ENCODE measurements at places on chromosomes 11 and 22.

- no peak for DNase-seq
Measured at GRCh38 chr11:63710476-63711217, 29.3 kb downstream of the RTN3 start.

DNA sequence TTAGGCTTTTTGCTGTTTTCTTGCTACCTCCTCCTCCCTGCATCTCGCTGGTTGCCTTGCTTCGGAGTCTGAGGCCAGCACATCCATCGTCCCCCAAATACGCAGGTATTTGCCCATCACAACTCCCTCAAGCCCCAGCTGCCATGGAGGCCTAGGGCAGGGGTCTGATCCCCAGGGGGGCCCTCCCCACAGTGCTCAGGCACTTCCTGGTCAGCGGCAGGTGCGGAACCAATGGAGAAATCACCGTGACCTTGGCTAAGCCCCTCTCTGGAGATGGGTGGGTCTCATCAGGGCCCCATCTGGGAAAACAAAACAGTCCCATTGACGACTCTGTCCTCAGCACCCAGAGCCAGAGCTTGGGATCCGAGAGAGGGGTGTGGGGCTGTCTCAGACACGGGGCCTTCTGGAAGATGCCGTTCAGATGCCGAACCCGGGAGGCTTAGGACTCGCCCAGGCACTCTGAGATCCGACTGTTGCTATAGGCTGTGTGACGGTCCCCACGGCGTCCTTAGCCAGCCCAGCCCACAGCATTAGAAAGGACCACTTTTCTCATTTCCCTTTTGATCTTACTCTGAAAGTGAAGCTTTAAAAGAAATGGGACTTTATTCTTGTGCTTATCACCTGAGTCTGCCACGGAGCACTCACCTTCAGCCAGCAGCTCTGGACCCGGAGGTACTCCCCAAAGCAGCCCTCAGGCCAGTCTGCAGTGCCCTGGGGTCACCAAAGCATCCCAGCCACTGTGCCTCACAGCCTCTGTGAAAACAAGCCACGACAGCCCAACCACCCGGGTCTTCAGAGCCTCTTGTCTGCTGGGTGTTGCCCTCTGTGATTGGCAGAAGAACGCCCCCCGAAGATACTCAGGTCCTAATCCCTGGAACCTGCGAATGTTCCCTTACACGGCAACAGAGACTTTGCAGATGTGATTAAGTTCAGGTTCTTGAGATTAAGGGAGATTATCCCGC lies 61.2 kb upstream of the SLC22A12 start:
- DNase-seq = no peak

GRCh38 chr22:36540867-36541642 lies 12.1 kb upstream of the EIF3D start:
- DNase-seq = no peak

GRCh38 chr11:27443746-27444507 lies 28.7 kb downstream of the LGR4 start:
- DNase-seq = no peak

DNA sequence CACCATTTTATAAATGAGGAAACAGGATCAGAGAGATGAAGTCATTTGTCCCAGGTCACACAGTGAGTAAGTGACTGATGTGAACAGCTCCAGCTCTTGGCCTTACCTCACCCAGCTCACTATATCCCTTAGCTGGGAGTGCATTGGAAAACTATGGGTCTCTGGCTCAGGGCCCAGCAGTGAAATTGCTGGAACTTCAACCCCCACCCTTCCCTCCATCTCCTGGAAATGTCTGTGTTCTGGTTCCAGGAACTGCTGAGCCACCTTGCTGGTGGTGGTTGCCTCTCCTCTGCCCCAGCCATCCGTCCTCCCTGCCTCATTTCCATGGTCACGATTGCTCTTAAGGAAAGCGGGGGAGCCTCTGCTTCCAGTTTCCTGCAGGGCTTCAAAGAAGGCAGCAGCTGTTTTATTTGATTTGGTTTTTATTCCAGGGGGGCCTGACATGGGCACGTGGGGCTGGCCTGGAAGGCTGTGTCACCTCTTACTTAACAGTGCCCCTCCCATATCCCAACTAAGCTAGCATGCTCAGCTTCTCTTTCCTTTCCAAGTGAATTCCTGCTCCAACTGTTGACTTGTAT lies 46.2 kb upstream of the CSTF3 start:
- DNase-seq = no peak

DNA sequence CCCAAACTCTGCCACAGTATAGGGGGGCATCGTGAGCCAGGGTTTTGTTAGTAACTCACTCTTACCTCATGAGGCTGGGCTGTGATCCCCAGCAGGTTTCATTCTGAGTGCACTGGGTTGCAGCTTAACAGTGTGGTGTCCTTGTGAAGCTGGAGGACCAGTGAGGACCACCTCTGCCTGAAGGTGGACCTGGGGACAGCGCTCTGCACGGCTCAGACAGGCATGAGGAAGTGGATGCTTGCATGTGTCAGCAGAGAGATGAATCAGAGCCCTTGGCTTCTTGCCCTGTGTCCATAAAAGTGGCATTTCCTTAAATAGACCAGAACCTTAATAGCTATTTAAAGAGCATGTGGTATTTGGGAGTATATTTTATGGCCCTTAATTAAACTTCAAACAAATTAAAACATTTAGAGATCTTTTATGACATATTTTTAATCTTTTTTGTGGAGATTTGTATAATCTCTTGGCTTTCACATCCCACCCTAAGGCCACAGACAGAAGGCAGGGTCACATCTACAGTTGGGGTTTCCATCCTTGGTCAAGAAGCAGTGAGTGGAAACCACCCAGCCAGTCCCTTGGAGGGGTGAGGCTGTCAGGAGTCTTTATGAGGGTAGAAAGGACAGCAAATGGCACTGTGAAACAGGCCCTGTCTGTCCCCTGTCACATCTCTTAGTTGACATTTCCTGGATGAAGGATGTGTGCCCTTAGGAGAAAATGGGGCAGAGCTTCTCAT lies 24.8 kb upstream of the ADORA2A start:
- peak; percentile 16 for DNase-seq
